ENCODE measurements at places on chromosomes 4 and X.

GRCh38 chr4:184165291-184165690 lies 52.4 kb downstream of the ENPP6 start:
- no peak for DNase-seq

- DNase-seq, result no peak
Observed at GRCh38 chrX:134010690-134011089, 25.3 kb upstream of the GPC3 start.

GRCh38 chrX:123771449-123772064 lies 38.7 kb upstream of the THOC2 start:
- no peak for DNase-seq

GRCh38 chr4:110589297-110589696 lies 33.6 kb downstream of the PITX2 start:
- DNase-seq, result no peak

DNA sequence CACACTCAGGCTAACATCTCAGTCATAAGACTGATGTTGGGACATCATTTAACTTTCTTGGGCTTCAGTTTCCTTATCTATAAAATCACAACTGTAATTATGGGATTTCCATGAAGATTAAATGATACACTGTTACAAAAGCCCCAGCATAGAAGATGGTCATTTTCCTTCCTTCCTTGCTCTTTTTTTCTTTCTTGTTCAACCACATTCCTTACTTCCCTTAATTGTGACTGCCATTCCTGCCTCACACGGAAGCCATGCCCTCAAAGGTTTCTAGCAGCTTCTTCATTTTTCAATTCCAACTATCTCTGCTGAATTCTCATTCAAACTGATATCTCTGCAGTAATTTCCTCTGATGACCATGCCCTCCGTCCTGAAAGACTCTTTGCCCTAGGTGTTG lies 311.8 kb downstream of the PPP3CA start:
- no peak for DNase-seq

GRCh38 chrX:96569034-96569433 lies 115.6 kb upstream of the DIAPH2 start:
- DNase-seq, result no peak

All from D341Med (cell line).